T-helper 17 cell (primary cell): ENCODE measurements at places on chromosomes 12 and 14. TPM values are rescaled to one million over a fixed set of nuclear protein-coding genes. Genes with fewer than 3 reads are reported as not detected.

- no peak for DNase-seq
These were observed 974.3 kb downstream of the VRK1 start for GRCh38 chr14:97771340-97772045.

DNA sequence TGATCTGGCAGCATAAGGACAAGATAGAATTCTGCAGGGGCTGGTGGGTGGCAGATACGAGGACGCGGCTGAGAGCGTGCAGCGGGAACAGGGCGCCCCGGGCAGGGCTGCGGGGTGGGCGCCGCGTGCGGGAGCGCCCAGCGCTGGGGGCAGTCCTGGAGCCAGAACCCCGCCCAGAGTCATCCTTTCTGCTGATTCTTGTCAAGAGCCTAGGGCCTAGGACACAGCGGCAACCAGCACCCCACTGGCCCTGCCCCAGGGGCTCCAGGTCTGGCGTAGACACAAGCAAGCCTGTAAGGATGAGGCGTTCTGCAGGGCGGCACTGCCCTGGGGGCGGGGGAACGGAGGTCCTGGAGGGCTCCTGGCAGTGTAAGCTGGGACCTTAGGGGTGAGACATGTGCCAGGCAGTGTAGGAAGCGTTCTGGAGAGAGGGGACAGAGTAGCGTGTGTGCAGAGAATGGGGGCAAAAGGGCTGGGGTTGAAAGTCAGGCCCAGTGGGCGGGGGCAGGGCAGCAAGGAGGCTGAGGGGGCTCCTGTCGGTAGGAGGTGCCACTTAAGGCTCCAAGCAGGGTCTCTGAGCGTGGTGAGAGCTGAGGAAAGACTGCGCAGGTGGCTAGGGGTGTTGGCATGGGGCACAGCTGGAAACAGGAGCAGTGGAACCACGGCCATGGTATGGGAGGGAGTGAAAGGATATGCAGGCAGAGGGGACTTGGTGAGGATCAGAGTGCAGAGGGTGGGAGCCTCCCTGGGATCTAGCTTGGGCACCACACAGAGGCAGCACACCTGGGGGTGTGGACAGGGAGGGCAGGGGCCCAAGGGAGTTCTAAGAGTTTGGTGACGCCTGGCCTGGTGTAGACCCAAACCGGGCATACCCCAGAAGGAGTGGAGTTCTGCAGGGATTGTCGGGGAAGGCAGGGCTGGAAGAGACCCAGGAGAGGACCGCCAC is 845 bp upstream of the AHNAK2 start:
- no peak for DNase-seq

GRCh38 chr14:30260833-30261607 is 297.9 kb upstream of the G2E3 start:
- no peak for DNase-seq

The CCDC60 gene
- total RNA-seq: not detected

GRCh38 chr12:67533159-67533558 is 115.4 kb upstream of the DYRK2 start:
- no peak for DNase-seq

- no peak for DNase-seq
These were observed 670.3 kb upstream of the TBX3 start for GRCh38 chr12:115354007-115354890.

DNA sequence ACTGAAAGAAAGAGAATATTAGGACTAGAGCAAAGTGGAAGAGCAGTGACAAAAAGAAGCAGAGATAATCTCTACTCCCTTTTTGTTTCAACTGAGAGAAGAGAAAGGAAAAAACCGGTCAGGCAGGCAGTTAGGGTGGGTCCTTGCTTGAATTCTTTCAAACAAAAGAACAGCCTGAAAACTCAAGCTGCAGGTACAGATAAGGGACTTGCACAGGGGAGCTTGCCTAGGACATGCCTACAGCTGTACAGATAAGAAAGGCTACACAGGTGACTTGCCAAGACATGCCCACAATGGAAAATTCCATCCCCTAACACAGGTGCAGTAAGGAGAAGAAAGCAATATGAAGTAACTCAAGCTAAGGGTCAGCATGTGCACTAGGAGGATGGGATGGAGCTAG is 532.2 kb upstream of the MIS18BP1 start:
- DNase-seq: no peak

GRCh38 chr12:97292588-97292987 is 170.0 kb upstream of the RMST start:
- DNase-seq: no peak
